Stimulated activated CD8-positive, alpha-beta memory T cell treated with anti-CD3 and anti-CD28 coated beads, Interleukin-2, amount 100 ng/mL, for 1 hour (primary cell): ENCODE measurements at places on chromosomes 1 and 21.

DNA sequence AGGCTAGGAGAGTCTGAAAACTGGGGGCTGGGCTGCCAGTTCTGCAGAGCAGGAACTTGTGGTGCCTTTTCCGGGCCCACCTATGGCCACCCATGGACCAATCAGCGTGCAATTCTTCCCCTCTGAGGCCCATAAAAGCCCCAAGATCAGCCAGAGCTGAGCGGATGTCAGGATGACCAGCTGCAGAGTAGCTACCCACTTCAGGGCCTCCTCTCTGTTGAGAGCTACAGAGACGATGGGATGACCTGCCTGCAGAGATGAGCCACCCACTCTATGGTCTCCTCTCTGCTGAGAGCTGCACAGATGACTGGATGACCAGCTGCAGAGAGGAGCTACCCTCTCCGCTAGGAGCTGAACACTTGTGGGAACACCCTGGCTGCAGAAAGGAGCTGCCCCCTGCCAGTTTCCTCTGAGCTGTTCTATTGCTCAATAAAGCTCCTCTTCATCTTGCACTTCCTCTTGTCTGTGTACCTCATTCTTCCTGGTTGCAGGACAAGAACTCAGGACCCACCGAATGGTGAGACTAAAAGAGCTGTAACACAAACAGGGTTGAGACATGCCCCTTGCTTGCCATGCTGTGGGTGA, 12.8 kb upstream of the AADACL4 start:
- no peak for DNase-seq

DNA sequence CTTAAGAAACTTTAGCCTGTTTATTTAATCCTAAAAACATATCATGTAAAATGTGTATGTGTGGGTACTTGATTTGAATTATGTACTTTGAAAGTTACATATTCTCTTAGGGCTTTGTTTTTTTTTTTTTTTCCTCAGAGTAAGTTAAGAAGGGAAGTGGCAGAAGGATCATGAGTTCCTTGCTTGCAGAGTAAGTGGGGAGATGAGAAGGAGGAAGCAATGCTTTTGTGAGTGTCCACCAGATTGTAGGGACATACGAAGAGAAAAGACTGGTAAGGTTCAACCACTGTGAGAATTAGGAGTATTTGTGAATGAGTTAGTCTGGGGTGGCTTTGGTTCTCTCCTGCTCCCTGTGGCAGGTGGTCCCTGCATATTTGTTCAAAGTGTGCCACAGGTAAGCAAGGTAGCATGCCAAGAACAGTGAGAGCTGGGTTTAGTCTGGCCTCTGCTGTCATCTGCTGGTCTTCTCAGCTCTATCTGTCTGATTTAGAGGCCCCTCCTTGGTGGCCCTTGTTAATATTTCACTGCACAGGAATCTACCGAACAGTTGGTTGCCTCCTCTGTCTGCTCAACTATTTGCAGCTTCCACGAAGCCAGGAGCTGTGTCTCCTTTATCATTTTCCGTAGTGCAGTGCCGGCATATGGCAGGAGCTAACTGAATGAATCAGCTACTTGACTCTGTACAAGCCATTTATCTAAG, 9.5 kb downstream of the DNM3 start:
- DNase-seq, result no peak

GRCh38 chr1:40894455-40894854, 32.3 kb upstream of the CITED4 start:
- no peak for DNase-seq

GRCh38 chr1:14876747-14877146, 276.8 kb upstream of the TMEM51 start:
- DNase-seq, result no peak

- no peak for DNase-seq
These were observed 80.7 kb upstream of the KAZN start for GRCh38 chr1:14517841-14518180.

- DNase-seq, result no peak
These were observed 43.7 kb downstream of the UBIAD1 start for GRCh38 chr1:11316701-11317100.
